ENCODE measurements at places on chromosomes 7 and 10.

DNA sequence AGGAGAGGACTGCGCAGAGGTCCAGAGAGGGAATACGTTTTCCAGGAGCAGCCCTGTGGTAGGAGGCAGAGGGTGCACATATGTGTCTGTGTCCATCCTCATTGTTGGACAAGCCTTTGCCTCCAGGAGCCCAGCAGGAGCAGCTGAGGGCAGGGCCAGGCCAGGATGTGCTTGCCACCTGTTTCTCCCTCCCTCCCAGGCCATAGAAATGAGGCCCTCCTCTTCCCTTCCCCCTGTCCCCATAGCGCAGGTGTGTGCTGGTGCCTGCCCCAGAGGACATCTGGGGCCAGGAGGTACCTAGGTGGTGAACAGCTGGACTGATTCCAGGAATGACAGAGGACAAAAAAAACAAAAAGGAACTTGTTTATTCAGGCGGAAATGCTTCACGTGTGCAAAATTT is 10.5 kb upstream of the CXCL12 start:
- DNase-seq: no peak

DNA sequence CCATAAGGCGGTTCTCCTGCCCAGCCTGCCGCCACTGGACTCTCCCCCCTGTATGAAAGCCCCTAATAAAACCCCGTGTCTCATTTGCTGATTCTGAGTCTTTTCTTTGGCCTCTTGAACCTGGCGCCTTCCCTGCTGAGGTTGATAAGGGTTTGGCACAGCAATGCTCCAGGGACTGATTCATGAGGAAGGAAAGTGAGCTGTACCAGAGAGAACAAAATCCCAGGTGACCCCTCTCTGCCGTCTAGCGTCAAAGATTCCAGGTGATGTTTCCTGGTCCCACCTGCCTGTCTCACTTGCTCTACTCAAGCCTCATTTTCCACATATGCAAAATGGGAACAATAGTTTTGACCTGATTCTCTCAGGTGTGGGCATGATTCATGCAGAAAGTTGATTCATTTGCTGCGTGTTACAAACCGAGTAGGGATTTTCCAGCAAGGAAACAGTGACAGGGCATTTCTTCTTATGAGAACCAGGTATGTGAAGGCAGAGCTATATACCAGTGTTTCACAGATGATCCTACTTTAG is 730.6 kb upstream of the IGFBP3 start:
- DNase-seq: no peak

DNA sequence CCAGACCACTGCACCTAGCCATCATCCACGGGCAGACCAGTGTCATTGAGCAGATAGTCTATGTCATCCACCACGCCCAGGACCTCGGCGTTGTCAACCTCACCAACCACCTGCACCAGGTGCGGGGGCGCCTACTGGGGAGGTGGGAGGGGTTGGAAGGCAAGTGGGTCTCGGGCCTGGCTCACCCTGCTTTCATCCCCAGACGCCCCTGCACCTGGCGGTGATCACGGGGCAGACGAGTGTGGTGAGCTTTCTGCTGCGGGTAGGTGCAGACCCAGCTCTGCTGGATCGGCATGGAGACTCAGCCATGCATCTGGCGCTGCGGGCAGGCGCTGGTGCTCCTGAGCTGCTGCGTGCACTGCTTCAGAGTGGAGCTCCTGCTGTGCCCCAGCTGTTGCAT is 4.6 kb downstream of the NFKB2 start:
- DNase-seq: no peak

- DNase-seq: no peak
These were observed 37.3 kb downstream of the RTKN2 start for GRCh38 chr10:62231371-62231770.

GRCh38 chr7:134454277-134454676 is 4.6 kb downstream of the AKR1B1 start:
- no peak for DNase-seq

DNA sequence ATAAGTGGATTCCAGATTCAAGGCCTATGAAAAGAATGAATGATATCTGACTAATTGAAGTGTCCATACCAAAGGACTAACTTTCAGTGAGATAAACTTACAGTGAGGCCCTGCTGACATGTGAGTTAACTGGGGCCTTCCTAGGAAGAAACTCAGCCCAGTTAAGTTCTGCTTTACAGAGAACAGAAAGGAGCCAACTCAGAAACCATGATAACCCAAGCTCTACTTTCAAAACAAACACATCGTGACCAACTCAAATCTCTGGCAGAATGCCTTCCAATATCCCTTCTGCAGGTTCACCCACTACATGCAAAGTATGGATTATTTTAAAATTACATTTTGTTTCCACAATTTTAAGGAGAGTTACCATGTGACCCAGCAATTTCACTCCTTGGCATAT is 75.8 kb upstream of the MRLN start:
- DNase-seq: no peak

DNA sequence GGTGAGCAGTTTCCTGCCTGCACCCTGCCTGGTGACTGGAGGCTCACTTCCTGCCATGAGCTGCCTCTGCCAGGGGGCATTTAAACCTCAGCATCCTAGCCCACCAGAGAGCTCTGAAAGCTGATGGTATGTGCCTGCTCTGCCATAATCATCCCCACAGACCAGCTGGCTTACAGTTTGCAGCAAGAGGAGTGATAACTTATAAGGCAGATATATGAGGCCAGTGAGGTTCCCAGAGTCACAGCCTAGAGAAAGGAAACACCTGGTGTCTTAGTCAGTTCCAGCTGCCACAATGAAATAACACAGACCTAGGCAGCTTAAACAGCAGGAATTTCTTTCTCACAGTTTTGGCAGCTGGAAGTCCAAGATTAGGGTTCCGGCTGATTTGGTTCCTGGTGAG is 232.0 kb downstream of the PAXIP1 start:
- DNase-seq: no peak

- no peak for DNase-seq
These were observed 36.9 kb upstream of the SH2D4B start for GRCh38 chr10:80500572-80501380.

GRCh38 chr10:66958466-66958865 is 32.6 kb downstream of the LRRTM3 start:
- no peak for DNase-seq

DNA sequence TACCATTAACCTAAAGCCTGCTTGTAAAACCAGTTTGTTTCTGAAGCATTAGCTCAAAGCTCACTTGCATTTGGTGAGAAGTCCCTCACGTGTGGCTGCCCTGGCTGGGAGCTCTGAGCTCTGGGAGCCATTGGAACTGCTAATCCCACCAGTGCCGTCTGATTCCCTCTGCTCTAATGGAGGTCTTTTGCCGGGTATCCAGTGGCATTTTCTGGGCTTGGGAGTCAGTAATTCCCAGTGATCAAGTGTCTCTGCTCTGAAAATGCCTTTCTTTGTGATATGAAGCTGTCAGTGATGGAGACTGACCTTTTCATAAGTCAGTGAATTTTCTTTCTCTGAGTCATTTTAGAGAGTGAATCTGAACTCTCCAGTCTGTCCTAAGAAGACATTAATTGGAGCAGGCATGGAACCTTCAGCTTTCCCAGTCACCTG is 36.9 kb upstream of the FAM20C start:
- no peak for DNase-seq

GRCh38 chr7:132270517-132270916 is 305.8 kb downstream of the PLXNA4 start:
- peak; percentile 5 for DNase-seq

GRCh38 chr7:13181216-13181615 is 493.8 kb downstream of the ARL4A start:
- DNase-seq: no peak

- no peak for DNase-seq
These were observed 54.5 kb downstream of the WAC start for GRCh38 chr10:28587270-28587969.

- no peak for DNase-seq
These were observed 260.1 kb downstream of the SLC25A13 start for GRCh38 chr7:96061844-96062243.

DNA sequence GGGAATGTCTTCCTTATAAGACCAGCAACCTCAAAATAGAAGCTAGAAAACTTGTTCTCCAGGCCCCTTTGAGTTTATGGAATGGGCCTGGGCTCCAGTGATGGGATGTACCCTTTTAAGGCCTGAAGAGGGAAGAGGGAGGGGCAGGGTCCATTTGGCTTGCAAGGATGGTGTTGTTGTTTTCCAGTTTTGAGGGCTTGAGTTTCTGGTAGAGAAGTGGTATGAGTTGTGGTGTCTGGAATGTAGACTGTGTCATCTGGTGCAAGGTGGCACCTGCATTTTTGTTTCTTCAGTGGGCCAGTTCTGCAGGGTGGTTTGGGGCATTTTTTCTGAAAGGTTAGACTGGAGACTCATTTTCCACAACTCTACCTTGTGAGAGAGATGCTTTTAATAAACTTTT is 90.1 kb downstream of the ZNF777 start:
- DNase-seq: no peak

DNA sequence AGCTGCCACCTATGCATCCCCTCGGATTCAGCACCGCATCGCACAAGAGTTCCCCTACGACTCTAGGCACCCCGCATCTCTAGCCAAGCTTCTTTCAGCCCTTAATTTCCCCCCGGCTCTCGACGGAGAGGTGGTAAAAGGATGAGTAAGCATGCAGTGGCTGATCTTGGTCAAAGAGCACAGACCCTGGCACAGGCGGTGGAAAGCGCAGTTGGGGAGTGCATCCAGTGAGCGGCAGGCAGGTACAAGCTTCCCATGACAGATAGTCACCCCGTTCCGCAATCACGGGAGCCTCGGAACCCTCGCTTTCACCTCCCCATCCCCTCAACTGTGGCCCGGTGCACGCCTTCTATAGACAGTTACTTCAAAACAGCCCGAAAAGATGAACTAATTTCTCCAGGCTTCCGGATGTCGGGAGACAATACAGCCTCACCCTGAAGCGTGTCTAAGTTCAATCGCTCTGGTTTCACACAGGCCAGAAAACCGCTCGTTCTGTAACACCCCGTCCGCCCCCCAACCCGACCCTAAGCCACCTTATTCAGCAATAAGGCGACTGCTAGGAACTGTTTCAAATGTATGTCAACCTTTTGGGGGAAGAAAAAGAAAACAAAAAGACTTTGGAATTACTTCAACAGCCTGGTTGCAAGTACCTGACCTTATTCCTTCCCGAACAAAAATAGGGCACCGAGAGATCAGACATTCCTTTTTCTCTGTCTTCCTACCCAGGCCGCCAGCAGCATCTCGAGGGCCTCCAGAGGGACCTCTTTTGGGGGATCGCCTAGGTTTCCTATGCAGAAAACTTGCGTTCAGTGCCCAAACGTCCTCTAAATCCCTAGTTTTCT is 1.4 kb downstream of the RHEB start:
- DNase-seq: peak; percentile 41

DNA sequence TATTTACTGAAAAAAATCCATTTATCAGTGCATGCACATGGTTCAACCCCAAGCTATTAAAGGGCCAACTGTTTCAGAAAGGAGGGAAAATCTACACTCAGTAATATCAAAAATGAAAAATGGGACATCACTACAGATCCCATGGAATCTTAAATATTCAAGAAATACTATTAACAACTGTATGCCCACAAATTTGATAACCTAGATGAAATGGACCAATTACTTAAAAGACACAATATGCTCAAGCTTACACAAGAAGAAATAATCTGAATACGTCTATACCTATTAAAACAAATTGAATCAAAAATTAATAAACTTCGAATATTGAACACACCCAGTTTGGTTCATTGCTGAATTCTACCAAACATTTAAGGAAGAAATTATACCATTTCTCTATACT is 87.9 kb downstream of the KMT2C start:
- DNase-seq: no peak

DNA sequence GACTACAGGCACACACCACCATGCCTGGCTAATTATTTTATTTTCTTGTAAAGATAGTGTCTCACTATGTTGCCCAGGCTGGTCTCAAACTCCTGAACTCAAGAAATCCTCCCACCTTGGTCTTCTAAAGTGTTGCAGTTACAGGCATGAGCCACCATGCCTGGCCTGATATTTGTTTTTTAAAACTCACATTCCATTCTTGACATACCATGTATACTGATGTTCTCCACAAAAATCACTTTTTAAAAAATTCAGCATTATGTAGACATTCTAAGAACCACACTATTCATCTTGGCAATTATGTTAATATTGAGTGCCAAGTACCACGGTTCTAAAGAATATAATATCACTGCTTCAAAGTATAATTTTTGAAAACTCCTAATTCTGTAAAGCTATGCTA is 43.5 kb downstream of the IDE start:
- no peak for DNase-seq

GRCh38 chr7:52940481-52940880 is 95.0 kb upstream of the POM121L12 start:
- no peak for DNase-seq

GRCh38 chr10:96211764-96212163 is 59.6 kb downstream of the BLNK start:
- no peak for DNase-seq

DNA sequence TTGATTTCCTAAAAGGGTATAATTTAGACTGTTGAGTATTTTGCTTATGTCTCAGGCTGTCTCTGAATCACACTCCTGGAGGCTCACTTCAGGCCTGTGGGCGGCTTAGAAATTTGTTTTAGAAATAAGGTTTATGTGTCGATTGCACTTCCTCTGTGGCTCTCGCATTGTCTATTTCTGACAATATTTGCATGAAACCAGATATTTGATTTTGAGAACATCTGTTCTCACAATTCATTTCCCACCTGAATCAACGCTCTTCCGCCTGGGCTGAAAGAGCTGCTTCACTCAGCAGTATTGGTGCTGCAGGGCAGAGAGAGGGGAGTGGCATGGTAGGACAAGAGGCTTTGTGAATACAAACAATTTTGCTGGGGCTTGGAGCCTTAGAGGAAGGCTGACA is 262.0 kb downstream of the ADRA2A start:
- DNase-seq: no peak

DNA sequence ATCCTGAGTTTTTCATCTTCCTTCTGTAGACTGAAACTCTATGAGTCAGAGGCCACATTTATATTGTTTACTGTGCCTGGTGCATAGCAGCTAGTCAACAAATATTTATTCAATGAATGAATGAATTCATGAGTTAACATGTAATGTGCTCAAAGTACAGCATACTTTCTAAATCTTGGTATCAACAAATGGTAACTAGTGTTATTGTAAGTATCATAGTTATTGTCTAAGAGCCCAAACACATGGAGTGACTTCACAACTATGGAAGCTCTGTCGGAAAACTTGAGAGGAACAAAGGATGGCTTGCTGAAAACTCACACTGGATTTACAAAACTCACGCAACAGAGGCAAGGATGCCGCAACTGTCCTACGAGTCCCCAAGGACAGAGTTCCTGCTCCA is 35.9 kb downstream of the DENND2A start:
- no peak for DNase-seq

GRCh38 chr10:119595134-119595675 is 1.6 kb downstream of the TIAL1 start:
- DNase-seq: no peak
